ENCODE measurements at places on chromosomes 7 and 10.

DNA sequence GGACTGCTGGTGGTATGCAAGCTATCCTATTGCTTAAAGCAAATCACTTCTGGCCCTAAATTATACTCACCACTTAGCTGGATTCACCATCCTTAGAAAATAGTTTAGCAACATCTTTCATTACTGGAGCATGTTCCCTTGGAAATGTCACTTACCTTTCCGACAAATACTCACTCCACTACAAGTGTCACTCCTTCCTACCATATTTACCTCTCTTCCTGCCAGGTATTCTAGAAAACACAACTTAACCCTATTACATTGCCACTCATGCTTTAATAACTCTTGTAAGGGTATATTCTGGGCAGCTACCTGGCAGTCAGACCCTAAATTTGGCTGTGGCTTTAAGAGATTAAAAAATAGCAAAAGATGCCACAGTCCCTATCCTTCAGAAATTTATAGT lies 37.5 kb upstream of the CTNNA3 start:
- DNase-seq = no peak

- DNase-seq = peak; percentile 67
Observed at GRCh38 chr7:92833766-92834506, 2.4 kb downstream of the CDK6 start.

DNA sequence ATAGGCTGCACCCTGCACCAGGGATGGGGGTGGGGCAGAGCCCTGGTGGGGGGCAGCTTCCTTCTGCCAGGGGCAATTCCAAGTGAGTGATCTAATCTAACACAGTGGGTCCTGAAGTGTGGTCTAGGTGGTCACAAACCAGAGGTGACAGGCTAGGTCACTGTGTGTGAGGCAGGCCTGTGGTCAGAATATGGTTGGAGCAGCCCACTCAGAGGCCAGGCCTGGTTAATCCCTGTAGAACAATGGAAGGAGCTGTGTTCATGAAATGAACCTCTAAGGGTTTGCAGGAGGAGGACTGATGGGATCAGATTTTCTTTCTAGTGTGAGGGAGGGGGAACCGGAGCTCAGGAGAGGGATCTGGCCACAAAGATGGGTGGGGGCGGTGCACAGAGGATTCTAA lies 10.0 kb upstream of the TSPAN14 start:
- DNase-seq = no peak

DNA sequence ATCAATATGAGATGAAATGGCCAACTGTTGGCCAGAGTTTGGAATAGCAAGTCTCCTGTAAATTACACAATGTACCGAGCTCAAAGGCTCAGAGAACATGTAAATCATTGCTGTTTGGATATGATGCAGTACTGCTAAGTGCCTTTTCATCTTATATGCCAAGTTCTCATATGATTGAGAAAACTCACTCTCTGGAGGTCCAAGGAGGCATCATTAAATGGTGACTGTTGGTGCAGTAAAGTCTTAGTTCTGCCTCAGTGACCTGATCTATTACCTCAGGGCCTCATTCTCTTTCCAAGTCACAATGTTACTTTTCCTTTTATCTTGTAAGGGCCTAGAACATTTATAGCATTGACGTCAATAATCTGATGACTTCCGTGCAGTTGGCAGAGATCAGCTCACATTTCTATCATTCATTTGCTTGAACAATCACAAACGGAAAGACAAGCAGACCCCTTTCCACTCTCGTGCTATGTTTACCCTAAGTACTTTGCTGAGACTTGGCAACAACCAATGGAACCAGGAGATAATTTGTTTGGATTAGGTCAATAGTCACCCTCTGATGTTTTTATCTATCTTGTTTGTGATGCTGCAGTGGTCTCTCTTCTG lies 32.6 kb upstream of the PDK4 start:
- DNase-seq = no peak

GRCh38 chr10:87613751-87614150 lies 45.9 kb upstream of the PAPSS2 start:
- DNase-seq = no peak

DNA sequence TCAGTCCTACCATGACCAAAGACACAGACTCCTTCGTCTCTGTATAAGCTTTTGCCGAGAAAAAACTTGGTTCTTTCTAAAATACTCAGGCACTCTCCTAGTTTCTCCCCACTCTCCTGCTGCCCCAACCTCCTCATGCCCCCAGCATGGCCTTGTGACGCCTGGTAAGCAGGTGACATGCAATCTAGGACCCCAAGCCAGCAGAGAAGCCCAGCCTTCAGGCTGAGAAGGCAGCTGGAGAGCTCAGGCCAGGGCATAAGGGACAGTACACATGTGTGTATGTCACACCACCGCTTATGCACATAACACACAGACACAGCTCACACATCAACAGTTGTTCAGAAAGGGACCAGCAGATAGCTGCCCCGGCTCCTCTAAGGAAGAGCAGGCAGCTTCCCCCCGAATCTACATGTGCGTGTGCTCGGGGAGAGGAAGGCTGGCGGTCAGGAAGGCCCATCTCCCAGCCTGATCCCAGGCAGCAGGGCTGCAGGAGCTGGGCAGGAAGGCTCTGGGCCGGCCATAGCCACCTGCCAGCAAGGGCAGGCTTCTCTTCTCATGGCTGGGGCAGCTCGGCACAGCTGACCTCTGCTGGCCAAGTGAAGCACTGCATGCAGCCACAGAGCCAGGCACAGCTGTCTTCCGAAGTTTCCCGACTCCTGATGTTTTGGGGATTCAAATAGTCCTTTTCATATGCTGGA lies 8.5 kb downstream of the DDX56 start:
- no peak for DNase-seq

GRCh38 chr10:93131986-93132385 lies 58.3 kb downstream of the CYP26A1 start:
- DNase-seq = no peak

DNA sequence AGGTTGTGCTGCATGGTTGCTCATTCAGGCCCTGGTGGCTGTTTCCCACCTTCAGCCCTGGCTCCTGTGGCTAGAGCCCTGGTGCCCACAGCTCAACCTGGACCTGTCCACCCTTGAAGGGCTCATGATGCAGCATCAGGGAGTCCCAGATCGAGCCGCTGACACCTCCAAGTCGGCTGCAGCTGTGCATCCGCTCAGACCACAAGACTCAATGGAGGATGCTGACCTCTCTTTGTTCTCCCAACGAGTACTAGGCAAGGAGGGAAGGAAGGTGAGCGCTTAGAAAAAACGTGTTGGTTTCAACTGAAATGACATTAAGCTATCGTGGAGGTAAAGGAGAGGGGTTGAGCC lies 9.5 kb upstream of the C10orf95 start:
- DNase-seq = no peak

DNA sequence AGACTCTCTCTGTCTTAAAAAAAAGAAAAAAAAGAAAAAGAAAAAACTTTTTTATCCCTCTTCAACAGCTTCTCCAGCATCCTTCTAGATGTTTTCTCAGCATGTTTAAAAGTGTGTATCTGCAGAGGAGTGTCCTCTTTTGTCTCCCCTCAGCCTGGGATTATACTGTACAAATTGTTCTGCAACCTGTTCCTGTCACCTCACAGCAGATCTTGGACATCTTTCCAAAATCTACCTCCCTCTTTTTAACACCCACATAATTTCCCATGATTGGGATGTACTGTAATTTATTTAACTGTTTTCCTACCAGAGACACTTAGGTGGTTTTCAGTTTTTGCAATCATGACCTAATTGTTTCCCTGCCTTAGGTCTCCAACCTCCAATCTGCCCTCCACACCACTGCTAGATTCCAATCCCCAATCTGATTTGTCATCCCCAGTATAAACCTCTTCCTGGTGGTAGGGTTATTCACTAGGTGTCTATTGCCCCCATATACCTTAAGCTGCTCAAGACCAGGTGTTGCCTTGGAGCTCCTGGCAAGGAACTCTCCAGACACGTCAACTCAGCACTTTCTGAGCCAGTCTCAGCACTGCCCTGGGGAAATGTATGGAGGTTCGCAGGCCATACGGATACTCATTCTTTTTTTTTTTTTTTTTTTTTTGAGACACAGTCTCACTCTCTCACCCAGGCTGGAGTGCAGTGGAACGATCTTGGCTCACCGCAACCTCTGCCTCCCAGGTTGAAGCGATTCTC lies 17.6 kb upstream of the DDIT4 start:
- DNase-seq = no peak

- no peak for DNase-seq
Observed at GRCh38 chr10:118595598-118596425, at the start of gene PRLHR. Gene PRLHR, minus strand, starts transcription at chr10:118595648. Its CDS starts 404 bp downstream, at chr10:118595244.

GRCh38 chr10:909831-910230 lies 21.7 kb downstream of the LARP4B start:
- no peak for DNase-seq

DNA sequence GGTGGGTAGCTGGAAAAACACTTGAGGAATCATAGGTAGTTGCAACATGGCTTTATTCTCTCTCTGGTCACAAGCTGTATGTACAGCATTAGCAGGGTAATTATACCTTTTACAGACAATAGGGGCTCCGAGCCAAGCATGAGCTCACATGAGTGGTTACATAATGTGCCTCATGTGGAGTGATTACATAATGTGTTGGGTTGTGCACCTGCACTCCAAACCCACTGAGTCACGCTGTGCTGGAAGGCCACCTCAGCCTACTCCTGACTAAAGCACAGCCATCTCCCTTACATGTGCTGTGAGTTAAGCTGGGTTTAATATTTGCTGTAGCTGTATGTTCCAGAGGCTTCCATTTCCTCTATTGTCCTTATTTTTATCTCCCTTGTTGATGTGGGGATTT lies 348.7 kb upstream of the SEMA3C start:
- DNase-seq = no peak

DNA sequence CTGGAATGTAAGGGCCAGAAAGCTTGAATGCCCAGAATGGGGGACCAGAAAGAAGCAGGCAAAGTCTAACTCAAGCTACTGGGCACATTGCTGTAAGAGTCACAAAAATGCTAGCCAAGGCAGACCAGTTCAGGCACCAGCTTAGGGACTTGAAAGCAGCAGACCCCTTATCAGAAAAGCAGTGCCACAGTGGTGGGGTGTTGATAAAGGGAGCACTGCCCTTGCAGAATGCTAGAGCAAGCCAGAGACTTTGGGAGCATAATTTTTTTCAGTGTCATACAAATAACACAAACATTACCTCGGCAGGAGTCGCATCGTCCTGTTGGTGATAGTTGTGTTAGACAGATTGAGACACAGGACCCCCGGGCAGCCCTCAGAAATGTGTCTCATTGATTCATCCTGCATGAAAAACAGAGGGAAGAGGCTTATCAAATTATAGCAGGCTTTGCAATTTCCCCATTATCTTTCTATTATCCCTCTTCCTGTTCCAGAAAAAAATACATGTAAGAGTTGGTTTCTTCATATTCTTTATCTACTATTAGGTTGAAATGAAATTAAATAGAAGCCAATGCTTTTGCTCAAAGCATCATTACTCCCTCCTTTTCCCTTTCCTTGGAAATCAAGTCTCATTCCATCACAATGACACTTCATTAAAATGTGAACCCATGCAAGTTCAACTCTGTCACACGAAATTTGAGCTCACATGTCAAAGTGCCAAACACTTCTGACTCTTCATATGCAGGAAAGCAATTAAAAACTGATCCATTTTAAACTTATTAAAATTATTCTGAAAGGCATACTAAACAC lies 13.4 kb downstream of the LRRC17 start:
- no peak for DNase-seq

DNA sequence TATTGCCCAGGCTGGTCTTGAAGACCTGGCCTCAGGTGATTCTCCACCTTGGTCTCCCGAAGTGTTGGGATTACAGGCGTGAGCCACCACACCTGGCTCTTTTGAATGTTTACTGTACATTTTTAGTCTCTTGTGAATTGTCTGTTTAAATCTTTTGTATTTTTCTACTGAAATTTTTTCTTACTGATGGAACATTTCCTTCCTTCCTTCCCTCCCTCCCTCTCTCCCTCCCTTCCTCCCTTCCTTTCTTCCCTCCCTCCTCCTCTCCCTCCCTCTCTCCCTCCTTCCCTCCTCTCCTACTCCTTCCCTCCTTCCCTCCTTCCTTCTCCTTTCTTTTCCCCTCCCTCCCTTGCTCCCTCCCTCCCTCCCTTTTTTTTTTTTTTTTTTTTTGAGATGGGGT lies 58.0 kb downstream of the DAGLB start:
- no peak for DNase-seq

- no peak for DNase-seq
Observed at GRCh38 chr10:46550076-46550790, 6.2 kb downstream of the GPRIN2 start.

DNA sequence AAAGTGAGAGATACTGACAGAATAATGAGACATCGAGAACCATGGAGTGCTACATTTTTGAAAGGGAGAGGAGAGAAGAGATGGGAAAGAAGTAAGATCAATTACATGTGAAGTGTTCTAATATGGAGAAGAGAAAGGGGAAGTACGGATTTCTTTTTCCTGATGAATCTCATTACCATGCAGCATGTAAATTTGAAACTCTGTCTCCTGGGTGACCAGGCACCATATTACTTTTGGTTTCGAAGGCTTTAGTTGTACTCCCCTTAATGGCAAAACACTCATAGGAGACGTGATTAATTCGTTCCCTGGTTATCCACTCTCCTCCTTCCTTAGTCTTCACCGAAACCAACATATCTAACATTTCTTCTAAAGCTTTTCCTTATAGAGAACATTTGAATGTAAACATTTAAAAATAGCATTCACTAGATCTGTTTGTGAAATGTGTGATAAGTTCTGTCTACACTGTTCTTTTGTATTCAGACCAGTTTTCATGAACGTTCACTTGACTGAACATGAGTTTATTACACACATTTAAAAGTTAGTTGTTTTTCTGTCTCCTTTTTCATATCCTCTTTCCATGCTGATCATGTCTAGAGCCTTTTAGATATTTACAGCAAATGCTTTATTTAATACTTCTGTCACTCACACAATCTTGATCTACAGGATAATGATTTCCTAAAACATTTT lies 80.2 kb upstream of the MSRB2 start:
- DNase-seq = no peak

DNA sequence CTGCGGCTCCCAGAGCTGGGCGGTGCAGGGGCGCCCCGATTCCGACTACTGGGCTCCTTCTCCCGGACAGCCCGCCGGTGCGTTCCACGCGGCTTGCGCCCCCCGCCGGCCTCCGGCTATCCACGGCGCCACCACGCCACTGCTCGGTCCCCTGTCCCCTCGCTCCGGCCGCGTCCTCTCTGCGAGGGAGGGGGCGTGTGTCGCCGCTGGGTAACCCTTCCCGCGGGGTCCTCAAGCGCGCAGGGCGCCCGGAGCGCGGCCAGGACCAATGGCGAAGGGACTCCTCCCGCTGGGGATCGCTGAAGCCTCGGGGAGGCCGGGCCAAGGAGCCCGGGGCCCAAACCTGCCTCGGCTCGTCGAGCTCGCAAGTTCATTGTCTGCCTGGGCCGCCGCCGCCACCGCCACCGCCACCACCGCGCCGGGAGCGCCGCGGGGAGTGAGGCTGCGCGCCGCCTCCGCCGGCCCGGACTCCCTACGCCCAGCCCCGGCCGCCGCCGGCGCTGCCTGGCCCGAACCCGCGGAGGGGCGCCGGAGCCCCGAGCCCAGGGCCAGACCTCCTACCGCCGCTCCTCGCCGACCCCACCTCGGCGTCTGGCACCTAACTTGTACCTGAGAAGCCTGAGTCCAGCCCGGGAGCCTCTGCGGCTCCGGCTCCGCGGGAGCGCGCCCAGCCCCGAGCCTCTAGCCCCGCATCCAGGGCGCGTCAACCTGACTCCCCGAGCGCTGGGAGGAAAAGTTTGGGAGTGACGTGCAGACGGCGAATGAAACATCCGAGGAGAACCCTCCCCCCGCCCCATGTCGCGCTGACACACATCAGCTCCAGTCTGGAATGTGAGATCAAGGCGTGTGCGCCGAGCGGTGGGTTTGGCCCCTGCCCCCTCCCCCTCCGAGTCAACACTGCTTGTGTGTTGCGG lies at the start of gene CHST15:
TSS of gene CHST15 (minus strand) at position 739 of the 914 bp plus-strand sequence. CDS start 47,386 bp downstream, outside the sequence.
- DNase-seq = no peak
